ENCODE measurements at places on chromosomes 3 and 15. TPM values are rescaled to one million over a fixed set of nuclear protein-coding genes. Genes with fewer than 3 reads are reported as not detected.

DNA sequence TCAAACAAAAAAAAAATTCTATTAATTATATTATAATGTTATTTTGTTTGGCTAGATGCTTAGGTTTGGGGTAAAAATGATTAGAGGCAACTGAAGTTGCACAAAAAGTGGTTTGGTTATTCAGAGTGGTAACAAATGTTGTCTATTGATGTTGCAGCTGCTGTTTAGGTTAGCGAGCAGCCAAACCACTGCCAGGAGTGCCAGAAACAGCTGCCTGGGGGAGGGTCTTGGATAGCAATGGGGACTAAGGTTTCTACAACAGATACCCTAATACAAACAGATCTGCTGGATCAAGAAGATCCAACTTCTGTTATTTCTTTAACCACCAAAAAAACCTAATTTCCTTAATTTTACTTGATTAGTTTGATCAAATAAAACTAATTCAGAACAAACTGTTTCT lies 26.6 kb downstream of the BTLA start:
- DNase-seq = no peak

DNA sequence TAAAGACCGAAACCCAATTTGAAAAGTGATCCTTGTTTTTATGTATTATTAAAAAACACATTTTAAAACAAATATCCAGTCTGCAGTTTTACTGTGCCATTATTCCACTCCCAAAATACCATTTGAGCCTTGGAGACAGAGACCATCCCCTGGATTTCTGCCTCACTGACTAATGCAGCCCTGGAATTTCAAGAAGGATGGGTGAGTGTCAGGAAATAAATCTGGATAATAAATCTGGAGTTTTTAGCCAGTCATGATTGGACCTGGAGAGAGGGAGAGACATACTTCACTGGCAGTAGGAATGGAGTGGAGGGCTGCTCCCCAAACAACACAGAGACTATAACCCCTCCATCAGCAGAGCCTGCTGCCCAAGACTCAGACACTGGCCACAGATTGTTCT lies 123.3 kb downstream of the MYLK start:
- no peak for DNase-seq

GRCh38 chr3:67685499-67685898 lies 31.1 kb upstream of the SUCLG2 start:
- no peak for DNase-seq

DNA sequence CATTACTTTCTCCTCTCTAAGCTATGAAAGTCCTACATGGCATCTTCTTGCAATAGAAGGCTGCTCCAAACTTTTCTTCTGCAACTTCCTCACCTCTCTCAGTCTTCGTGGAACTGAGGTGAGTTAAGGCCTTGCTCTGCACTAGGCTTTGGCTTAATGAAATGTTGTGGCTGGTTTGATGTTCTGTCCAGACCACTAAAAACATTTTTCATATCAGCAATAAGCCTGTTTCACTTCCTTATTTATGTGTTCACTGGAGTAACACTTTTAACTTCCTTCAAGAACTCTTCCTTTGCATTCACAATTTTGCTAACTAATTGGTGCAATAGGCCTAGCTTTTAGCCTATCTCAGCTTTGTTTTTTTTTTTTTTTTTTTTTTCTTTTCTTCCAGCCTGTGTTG lies 335.3 kb upstream of the NECTIN3 start:
- no peak for DNase-seq

GRCh38 chr15:98904544-98904943 lies 103.0 kb downstream of the PGPEP1L start:
- DNase-seq = no peak

GRCh38 chr3:146187334-146187950 lies 26.5 kb upstream of the PLOD2 start:
- DNase-seq = no peak

- no peak for DNase-seq
These were observed 1055.7 kb downstream of the NAALADL2 start for GRCh38 chr3:175914785-175915184.

GRCh38 chr3:29382409-29382808 lies 101.5 kb downstream of the RBMS3 start:
- DNase-seq = no peak

- no peak for DNase-seq
These were observed 370.6 kb upstream of the NAALADL2 start for GRCh38 chr3:174488527-174488926.

DNA sequence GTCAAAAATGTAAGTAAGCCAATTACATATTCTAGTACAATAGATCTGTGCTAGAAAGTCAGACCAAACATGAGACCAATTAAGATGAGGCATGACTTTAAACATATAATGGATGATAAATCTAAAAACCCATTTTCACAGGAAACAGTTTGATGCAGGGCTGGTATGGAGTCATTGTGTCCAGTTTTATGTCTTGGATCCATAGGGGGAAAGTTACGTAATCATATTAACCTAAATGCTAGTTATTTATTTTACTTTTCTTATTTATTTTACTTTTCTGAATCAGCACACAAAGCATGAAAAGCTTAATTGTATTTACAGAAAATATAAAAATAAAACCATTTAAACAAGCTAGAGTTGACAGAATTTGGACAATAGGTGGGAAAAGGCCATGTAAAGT lies 26.3 kb upstream of the TMCC1 start:
- no peak for DNase-seq

- no peak for DNase-seq
These were observed 72.3 kb downstream of the CD200R1L start for GRCh38 chr3:112774293-112774926.

- no peak for DNase-seq
These were observed 336.7 kb upstream of the ZNF717 start for GRCh38 chr3:76122007-76122406.

DNA sequence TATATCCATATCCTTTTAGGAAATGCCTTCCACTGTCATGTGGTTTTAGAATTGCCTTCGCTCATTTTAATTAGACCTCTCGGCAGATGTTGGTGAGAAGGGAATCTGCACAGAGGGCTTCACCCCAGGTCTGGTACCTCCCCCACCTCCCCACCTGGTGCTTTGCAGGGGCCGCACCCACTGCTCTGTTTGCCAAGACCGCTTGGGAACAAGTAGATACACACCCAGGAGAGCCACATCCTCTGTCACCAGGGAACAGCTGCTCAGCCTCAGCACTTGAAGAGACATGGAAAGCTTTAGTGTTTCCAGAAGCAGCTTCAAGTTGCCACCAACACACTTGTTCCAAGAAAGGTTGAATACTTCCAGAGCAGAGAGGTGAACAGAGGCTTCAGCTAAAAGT lies 21.8 kb downstream of the LRRC31 start:
- no peak for DNase-seq

DNA sequence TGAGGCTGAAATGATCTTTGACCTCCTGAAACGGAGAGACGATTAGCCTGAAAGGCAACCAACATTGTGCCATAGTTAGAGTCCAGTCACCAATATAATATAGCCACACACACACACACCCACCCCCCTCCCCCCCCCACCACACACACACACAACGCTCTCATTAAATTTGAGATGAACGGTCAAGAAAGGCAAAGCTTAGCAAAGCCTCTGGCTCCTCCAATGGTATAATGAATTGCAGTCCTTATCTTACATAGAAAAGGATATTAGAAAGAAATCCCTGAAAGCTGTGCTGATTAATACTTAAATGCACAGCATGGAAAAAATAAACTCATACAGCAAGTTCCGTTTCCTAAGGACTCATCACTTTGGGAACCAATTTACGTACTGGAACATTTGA lies 876 bp upstream of the ZNF385D start:
- no peak for DNase-seq

- no peak for DNase-seq
These were observed 6.0 kb downstream of the PHLDB2 start for GRCh38 chr3:111864821-111865656.

DNA sequence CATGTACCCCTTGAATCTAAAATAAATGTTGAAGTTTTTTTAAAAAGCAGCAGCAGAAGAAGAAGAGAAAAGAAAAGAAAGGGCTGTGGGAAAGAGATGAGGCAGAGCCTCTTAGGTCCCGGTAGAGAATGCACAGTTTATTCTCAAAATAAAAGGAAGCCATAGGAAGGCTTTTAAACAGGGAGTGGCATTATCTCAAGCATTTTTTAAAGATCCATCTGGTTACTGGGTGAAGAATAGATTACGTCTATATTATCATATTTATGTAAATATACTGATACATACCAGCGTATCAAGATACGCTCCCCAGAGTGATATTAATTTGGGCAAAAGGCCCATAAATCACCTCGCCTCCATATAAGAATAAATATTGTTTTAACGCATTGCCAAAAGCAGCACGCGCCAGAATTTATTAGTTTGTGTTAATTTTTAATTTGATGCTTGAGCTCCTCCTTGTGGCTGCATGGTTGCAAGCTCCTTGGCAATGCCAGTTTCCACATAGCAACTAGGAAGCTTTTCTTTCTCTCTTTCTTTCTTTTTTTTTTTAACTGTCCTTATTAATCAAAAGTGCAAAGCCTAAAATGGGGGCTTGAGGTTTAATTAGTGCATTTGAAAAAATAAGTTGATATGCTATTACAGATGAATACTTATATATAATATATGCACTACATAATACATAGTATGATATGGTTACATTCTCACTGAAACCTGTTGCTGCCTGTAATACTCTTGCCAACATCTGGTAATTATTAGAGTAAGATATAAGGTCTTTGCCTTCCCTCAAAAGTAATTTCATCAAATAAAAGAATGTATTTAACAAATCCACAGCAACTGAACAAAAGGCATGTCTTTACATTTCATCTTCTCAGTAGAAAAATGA lies 242.8 kb upstream of the UBE2E2 start:
- DNase-seq = no peak

- no peak for DNase-seq
These were observed 537.8 kb upstream of the ROBO2 start for GRCh38 chr3:76502076-76502475.

DNA sequence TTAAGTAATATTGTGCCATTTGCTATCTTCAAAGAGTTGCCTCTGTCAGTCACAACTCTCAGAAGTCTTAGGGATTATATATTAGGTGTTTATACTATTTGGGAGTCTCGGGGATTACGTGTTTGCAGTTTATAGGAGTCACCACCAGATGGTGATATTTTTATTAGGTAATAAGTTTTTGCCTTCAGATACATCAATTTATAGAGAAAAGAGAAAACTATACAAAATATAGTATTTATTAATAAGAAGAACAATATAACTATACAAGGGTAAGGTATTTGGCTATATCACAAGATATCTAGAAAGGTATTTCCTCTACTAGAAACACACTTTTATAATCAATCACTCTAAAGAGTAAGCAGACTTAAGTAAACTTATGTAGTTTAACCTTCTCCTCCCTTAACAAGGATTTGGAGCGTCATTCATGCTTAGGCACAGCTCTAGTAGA lies 10.7 kb upstream of the DHX36 start:
- no peak for DNase-seq

DNA sequence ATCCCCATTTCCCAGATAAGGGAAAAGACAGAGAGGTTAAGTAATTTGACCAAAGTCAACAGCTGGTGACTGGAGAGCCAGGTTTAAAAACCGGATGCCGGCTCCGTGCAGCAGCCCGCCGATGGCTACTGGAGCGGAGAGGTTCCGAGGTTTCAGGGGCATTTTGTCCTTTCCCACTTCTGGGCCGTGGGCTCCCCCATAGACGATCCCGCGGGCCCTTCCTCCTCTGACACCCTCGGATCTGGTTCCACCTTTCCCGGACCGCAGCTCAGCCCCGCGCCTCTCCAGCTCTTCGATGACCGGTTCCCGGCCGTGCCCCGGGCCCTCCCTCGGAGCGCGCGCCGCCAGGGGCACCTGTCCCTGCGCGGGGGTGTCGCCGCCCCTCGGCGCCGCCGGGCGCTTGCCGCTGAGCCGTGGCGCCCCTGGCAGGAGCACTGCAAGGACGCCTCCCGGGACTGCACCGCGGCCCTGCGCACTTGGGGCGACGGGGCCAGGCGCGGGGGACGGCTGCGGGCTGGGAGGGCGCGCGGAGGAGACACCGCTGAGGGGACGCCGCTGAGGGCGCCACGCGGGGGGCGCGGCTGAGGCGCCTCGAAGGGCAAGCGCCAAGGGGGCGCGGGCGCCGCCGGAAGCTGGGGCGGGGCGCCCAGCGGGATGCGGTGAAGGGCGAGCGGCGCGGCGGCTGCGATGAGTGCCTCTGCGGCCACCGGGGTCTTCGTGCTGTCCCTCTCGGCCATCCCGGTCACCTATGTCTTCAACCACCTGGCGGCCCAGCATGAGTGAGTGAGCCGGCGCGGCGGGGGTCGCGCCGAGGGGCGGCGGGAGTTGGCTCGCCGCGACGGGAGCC lies at the start of gene TM6SF1:
Gene TM6SF1, plus strand, starts transcription at position 652 of the 847 bp plus-strand sequence. Its CDS starts 36 bp downstream, at position 688.
- DNase-seq = no peak

GRCh38 chr15:89486726-89487050 lies 9.7 kb downstream of the RHCG start:
- DNase-seq = no peak

DNA sequence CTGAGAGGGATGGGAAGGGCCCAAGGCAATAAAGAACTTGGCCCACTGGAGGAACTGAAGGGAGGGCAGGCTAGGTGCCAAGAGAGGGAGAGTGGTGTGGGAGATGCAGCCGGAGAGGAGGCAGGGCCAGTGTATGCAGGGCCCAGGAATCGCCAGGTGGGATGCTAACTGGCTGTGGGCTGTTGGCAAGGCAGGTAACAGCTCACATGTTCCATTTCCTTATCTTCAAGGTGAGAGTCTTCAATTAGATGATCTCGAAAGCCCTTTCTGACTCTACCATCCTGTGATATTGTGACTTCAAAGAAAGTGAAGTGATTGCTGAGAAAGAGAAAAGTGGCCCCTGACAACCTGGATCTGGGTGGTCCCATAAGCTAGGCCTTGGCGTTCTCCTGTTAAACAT lies 49.0 kb downstream of the CASR start:
- no peak for DNase-seq

- DNase-seq = no peak
These were observed 37.8 kb downstream of the FAN1 start for GRCh38 chr15:30941520-30941919.

GRCh38 chr3:138373736-138374094 lies 25.3 kb downstream of the MRAS start:
- no peak for DNase-seq

MORC1 gene
- 0.09 TPM for total RNA-seq

OSBPL10 gene
- 11.0 TPM for total RNA-seq

PLCL2 gene
- total RNA-seq = 20.2 TPM

ALS2CL gene
- 9.0 TPM for total RNA-seq

GPR149 gene
- not detected for total RNA-seq

TAGLN3 gene
- not detected for total RNA-seq

RTP4 gene
- total RNA-seq = 1.1 TPM

FGF7 gene
- total RNA-seq = 127 TPM

TRAK1 gene
- 21.4 TPM for total RNA-seq

RPP25 gene
- total RNA-seq = 11.2 TPM

CFAP100 gene
- total RNA-seq = not detected
